ENCODE measurements at places on chromosomes 1 and 21.

DNA sequence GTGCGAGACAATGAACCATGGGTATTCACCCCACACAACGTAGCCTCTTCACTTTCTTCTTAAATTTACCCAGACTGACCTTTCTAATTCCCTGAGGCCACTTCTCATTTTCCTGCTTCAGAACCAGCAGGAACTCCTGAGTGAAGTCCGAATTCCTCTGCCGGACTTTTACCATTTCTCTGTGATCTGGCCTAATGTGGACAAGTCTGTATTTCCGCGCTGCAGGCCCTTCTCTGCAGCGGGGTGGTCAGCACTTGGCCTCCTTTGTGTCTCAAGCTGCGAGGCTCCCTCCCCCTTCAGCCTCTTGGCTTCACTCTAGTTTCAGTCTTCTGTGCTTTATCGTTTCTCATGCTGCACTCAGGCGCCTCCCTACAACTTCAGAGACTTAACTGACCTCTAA is 9.4 kb upstream of the CTBS start:
- DNase-seq = no peak

GRCh38 chr21:15272171-15272570 is 207.4 kb upstream of the NRIP1 start:
- DNase-seq = no peak

- no peak for DNase-seq
Observed at GRCh38 chr21:24759348-24760075, 847.8 kb downstream of the MRPL39 start.

DNA sequence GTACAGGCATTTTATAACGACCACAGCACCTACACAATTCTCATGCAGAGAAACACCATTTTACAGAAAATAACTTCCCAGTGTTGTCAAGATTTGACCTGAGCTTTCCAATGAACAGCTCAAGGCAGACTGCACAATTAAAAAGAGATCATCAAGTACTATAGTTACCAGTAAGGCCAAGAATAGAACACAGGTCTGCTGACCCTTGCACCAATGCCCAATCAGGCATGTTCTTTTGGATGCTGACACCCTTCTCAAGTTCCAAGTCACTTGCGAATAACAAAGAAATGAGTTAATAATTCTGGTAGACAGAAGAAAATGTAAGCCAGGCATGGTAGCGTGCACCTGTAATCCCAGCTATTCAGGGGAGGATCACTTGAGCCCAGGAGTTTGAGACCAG is 101.9 kb downstream of the SLC45A1 start:
- DNase-seq = no peak

GRCh38 chr1:39214021-39214713 is 9.7 kb downstream of the MACF1 start:
- DNase-seq = peak; percentile 36

GRCh38 chr1:237411621-237412020 is 369.6 kb downstream of the RYR2 start:
- DNase-seq = no peak

- no peak for DNase-seq
Observed at GRCh38 chr1:115130786-115131185, 41.5 kb upstream of the TSPAN2 start.

DNA sequence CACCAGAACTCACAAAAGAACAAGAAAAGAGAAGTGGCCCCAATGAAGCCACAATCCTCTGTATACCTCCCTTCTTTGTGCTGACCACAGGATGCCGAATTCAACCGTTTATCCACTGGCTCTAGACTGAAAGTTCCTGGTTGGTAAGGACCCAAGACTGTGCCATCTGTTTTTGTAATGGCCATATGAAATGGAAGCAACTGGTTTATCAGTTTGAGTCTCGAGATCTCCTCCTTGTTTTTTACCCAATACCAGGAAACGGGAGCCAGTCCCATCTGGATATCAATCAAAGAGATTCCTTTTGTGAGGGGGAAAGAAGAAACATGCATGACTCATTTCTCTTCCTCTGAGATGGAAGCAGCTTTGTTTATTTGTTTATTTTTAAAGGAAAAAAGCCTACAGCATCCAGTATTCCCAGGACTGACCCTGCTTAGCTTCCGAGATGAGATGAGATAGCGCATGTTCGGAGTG is 32.4 kb upstream of the ZNF124 start:
- DNase-seq = no peak
